Common myeloid progenitor, CD34-positive (primary cell): ENCODE measurements at places on chromosomes 11 and 22.

DNA sequence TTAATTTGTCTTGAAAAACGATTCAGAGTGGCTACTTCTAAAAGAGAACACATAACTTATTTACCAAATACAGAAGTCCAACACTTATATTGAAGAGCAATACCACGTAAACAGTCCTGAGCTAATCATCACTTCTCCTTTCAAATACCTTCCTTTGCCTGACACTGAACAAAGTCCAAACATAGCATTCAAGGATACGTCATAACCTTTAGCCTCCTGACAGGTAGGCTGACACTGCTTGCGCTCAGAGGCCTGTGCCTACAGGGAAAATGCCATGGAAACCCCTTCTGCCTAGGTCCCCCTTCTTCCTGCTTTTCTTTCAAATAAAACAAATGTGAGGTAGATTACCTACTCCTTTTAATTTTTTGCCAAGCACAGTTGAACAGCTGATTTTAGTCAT, 510.0 kb downstream of the INSC start:
- no peaks in the 10 kb centered on the region for H3K36me3 ChIP-seq
- H3K4me1 ChIP-seq, result no peaks in the 10 kb centered on the region
- no peak overlapping the region for H3K27ac ChIP-seq
- no peak for DNase-seq
- H3K27me3 ChIP-seq, result peaks cover 22% of the 10 kb centered on the region

- no peaks in the 10 kb centered on the region for H3K36me3 ChIP-seq
- no peak overlapping the region for H3K4me3 ChIP-seq
- no peaks in the 10 kb centered on the region for H3K27me3 ChIP-seq
- DNase-seq, result no peak
- H3K4me1 ChIP-seq, result peaks cover 16% of the 10 kb centered on the region
Observed at GRCh38 chr11:62120431-62120830, 3.4 kb upstream of the INCENP start.

- no peaks in the 10 kb centered on the region for H3K36me3 ChIP-seq
- H3K4me3 ChIP-seq, result no peak overlapping the region
- H3K27me3 ChIP-seq, result no peaks in the 10 kb centered on the region
Observed at GRCh38 chr22:27545085-27545484, 256.5 kb downstream of the MN1 start.

- H3K4me3 ChIP-seq, result no peak overlapping the region
- no peak overlapping the region for H3K27ac ChIP-seq
- no peak for DNase-seq
- H3K27me3 ChIP-seq, result no peaks in the 10 kb centered on the region
- no peaks in the 10 kb centered on the region for H3K36me3 ChIP-seq
Observed at GRCh38 chr11:111123463-111124398, 121.8 kb upstream of the POU2AF2 start.

- no peaks in the 10 kb centered on the region for H3K36me3 ChIP-seq
- H3K27me3 ChIP-seq, result peaks cover 15% of the 10 kb centered on the region
- no peaks in the 10 kb centered on the region for H3K4me1 ChIP-seq
- H3K27ac ChIP-seq, result no peak overlapping the region
- DNase-seq, result no peak
Observed at GRCh38 chr22:30826670-30827355, 132.1 kb downstream of the OSBP2 start.

GRCh38 chr11:63672936-63673539, 1.9 kb upstream of the ATL3 start:
- DNase-seq, result no peak
- no peak overlapping the region for H3K27ac ChIP-seq
- peaks cover under 1% of the 10 kb centered on the region for H3K36me3 ChIP-seq

DNA sequence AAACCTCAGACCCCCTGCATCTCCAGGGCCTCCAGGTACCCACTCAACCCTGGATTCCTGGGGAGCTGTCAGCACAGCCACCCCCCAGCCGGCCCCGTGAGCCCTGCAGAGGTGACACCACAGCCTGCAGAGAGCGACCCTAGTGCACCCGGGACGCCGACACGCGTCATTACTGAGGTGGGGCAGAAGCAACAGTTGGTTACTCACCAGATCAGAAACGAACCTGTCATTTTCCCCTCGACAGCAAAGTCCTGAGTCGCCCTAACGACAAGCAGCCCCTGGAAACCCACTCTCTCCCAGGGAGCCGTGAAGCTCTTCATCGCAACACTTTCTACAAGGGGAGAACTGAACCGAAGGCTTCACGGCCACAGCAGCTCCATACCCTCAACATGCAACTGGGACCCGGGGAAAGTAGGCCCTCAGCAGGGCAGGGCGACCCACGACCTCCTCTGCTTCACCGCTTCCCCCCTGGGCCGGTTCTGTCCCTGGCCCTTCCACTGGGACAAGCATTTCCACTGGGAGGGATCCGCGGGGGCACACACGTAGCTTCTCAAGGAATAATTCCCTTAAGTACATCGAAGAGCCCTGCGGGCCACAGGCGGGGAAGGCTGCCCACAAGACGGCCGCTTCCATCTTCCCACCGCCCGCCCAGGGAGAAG, 1.6 kb downstream of the BRD1 start:
- peak; percentile 69 for DNase-seq
- peaks cover 39% of the 10 kb centered on the region for H3K36me3 ChIP-seq
- H3K4me3 ChIP-seq, result peak overlapping the region; percentile 76
- no peaks in the 10 kb centered on the region for H3K4me1 ChIP-seq
- H3K27me3 ChIP-seq, result no peaks in the 10 kb centered on the region

DNA sequence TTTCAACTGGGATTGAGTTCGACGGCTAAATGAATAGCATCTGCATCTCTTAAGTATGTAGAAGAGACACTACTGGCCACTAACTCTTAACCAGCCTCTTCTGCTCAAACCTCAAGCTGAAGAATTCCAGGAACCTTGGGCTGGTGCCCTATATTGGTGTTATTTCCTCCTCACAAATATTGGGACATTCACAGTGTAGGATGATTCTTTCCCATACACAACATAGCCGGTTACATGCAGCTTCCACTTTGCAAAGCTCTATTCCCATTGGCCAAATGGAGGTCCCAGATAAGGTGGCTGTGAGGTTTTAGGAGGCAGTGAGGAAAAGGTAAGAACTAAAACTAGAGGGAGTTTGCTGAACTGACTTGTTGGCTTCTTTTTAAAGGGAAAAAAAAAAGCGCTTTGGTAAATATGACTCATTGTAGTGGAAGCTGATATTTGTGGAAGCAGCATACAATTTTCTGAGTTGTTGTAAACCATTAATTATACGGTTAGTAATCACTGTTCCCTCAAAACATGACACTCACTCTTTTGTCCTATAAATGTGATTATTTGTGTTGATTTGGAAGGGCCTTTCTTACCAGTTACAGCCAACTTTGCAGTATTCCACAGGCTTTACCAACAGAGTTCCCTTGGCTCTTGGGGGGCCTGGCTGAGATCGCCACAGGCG, 17.6 kb downstream of the C22orf31 start:
- peaks cover 14% of the 10 kb centered on the region for H3K4me1 ChIP-seq
- H3K4me3 ChIP-seq, result no peak overlapping the region
- H3K27me3 ChIP-seq, result no peaks in the 10 kb centered on the region
- peaks cover 6% of the 10 kb centered on the region for H3K36me3 ChIP-seq
- H3K27ac ChIP-seq, result no peak overlapping the region

GRCh38 chr11:71244116-71244810, 8.1 kb downstream of the SHANK2 start:
- H3K27ac ChIP-seq, result no peak overlapping the region
- DNase-seq, result no peak
- no peaks in the 10 kb centered on the region for H3K36me3 ChIP-seq
- no peaks in the 10 kb centered on the region for H3K4me1 ChIP-seq
- peaks cover 9% of the 10 kb centered on the region for H3K27me3 ChIP-seq

DNA sequence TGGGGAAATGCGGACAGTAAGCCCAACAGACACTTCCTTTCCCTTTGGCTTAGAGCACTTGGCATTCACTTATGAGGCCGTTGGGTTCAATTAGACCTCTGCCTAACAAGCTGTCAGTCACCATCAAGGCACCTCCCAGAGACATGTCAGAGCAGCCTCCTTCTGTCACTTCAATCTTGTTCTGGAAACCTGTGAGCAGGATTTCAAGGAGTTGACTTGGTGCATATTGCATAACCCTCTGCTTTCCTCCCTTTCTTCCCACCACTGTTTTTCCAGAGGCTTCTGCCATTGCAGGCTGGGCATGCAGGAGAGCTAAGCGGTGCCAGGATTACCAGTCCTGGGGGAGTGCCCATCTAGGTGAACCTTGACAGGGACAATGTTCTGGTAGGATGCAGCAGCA, 484.2 kb upstream of the LRRC4C start:
- no peaks in the 10 kb centered on the region for H3K36me3 ChIP-seq
- no peak overlapping the region for H3K27ac ChIP-seq
- H3K4me3 ChIP-seq, result no peak overlapping the region
- H3K4me1 ChIP-seq, result no peaks in the 10 kb centered on the region
- DNase-seq, result no peak
- H3K27me3 ChIP-seq, result no peaks in the 10 kb centered on the region

- no peak overlapping the region for H3K4me3 ChIP-seq
- no peak for DNase-seq
- no peaks in the 10 kb centered on the region for H3K27me3 ChIP-seq
- H3K27ac ChIP-seq, result no peak overlapping the region
Observed at GRCh38 chr11:19814421-19814820, 101.8 kb downstream of the NAV2 start.

DNA sequence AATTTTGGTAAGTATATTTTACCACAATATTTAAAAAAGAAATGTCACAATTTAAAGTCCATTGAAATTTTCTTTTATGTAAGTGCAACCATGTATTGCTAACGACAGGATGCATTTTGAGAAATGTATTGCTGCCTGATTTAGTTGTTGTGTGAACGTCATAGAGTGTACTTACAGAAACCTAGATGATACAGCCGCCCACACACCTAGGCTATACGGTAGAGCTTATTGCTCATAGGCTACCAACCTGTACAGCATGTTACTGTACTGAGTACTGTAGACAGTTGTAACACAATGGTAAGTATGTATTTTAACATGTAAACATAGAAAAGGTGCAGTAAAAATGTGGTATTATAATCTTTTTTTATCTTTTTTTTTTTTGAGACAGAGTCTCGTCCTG, 48.1 kb downstream of the CBL start:
- peaks cover 2% of the 10 kb centered on the region for H3K36me3 ChIP-seq
- DNase-seq, result no peak
- H3K27me3 ChIP-seq, result no peaks in the 10 kb centered on the region
- H3K4me1 ChIP-seq, result peaks cover 5% of the 10 kb centered on the region
- H3K27ac ChIP-seq, result no peak overlapping the region

GRCh38 chr22:32823024-32823730, 21.7 kb downstream of the TIMP3 start:
- H3K4me1 ChIP-seq, result peaks cover 9% of the 10 kb centered on the region
- H3K36me3 ChIP-seq, result no peaks in the 10 kb centered on the region
- no peaks in the 10 kb centered on the region for H3K27me3 ChIP-seq
- DNase-seq, result peak; percentile 38

DNA sequence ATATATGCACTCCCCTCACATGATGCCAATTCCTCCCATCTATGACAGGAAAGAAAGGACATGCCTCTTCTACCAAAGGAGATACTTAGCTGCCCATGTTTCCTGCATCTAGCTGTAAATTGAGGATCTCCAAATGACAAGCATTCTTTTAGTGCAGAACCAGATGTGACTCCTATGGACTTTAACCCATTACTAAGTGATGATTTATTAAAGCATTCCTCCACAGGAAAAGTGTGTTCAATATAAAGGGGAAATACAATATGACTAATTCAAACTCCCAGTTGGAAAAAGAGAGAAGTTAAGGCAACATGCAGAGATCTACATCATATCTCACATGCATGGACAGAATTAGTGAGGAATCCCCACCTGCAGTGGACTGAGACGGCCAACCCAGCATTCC, 221.3 kb downstream of the FAM76B start:
- no peaks in the 10 kb centered on the region for H3K36me3 ChIP-seq
- H3K27me3 ChIP-seq, result no peaks in the 10 kb centered on the region
- no peak for DNase-seq
